ENCODE measurements at places on chromosomes 16 and 17. TPM values are rescaled to one million over a fixed set of nuclear protein-coding genes. Genes with fewer than 3 reads are reported as not detected.

DNA sequence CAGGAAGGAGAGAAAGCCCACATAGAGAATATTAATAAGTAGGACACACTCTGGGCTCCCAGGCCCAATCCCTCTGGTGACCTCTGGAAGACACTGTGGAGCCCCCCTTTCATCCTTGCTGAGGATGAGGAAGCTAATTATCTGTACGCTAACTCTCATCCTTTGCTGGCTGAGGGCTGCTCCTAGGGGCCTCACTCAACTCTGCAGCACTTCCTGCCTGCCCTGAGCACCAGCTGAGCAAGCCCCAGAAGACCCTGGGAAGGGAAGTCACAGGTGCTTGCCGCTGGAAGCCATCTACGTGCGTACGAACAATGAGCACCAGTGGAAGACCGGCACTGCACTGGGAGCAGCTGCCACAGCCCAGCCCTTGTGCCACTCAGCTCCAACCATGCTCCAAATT, 145.8 kb upstream of the CDH5 start:
- no peak for DNase-seq

- DNase-seq, result no peak
Measured at GRCh38 chr17:81310949-81311550, 15.9 kb upstream of the SLC38A10 start.

DNA sequence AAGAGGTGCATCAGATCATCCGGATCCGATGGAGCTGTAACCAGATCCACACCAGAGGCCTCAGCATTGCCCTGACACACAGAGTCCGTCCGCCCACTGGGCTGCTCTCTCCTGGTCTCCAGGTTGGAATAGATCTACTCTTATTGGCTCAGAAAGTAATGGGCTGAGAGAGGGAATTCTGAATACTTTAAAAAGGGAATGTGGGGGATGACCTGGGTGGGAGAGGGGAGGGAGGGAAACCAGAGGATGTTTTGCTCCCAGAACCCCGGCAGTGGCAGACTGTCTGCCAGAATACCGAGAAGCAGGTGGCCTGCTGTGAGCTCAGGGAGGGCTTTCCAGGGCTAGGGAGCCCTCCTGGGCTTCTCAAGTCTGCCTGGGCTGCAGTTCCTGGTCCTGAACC, 126.5 kb downstream of the ENGASE start:
- DNase-seq, result no peak

DNA sequence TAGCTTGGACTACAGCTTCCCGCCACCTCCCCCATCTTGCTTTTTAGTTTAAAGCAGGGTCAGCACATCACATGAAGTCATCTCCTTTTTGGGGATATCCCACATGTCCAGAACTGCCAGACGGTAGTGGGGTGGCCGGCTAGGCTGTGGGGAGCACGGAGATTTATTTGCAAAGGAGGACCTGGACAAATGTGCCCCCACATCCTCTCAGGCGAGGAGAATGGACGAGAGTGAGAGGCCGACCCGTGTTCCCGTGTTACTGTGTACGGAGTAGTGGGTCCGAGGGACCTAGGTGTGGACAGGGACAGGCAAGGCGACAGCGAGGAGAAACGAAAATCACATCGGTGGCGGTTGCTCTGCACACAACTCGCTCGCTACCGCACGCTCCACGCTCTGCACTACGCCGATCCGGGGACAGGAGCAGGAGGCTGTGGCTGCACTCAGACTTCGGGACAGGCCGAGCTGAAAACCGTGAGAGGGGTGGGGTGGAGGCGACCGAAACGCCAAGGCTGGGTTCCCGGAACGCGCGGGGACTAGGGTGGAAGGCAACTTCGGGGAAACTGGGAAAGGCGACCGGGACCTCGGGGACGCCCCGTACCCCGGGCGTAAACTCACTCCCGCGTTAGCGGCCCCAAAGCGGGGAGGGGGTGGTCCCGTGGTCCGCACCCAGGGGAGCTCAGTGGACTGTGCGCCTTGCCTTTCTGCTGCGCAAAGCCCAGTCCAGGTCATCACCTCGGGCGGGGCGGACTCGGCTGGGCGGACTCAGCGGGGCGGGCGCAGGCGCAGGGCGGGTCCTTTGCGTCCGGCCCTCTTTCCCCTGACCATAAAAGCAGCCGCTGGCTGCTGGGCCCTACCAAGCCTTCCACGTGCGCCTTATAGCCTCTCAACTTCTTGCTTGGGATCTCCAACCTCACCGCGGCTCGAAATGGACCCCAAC, at the start of gene MT1A:
MT1A (plus strand) TSS at position 853 of the 937 bp plus-strand sequence; CDS start at position 926, 73 bp downstream.
- no peak for DNase-seq

DNA sequence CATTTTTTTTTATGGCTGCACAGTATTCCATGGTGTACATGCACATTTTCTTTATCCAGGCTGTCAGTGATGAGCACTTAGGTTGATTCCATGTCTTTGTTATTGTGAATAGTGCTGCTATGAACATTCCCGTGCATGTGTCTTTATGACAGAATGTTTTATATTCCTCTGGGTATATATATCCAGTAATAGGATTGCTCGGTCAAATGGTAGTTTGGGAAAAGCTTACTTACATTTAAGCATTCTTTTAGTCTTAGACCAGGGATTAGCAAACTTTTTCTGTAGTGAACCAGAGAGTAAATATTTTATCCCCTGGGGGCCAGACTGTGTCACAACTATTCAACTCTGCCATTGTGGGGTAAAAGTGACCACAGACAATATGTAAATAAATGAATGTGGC, 40.2 kb downstream of the MED13 start:
- no peak for DNase-seq

- DNase-seq, result no peak
Measured at GRCh38 chr16:81251871-81252270, 13.4 kb downstream of the BCO1 start.

GRCh38 chr16:46787909-46788308, 39.8 kb upstream of the MYLK3 start:
- DNase-seq, result no peak

- DNase-seq, result no peak
Measured at GRCh38 chr16:74865922-74866598, 91.4 kb upstream of the FA2H start.

DNA sequence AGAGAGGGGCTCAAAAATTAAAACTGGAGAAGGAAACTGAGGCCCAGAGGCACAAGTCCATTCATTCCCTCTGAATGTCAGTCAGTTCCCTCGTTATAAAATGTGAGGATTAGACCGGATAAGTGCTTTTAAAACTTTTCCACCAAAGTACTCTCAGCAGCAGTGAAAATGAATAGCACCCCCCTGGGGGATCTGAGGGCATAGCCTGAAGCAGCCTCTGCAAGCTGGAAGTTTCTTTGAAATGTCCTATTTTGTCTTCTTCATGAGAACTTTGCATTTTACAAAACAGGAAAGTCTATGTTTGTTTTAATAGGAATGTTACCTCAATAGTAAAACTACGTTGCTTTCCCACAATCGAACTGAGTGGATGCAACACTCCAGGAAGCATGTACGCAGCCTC, 273.0 kb downstream of the CEP112 start:
- DNase-seq, result no peak

The HOXB6 gene
- polyA plus RNA-seq, result 0.80 TPM

The CFAP97D1 gene
- 0.05 TPM for polyA plus RNA-seq

The KRTAP4-6 gene
- not detected for polyA plus RNA-seq

The ITGB3 gene
- 12.3 TPM for polyA plus RNA-seq

The PTX4 gene
- 0.53 TPM for polyA plus RNA-seq

All from forelimb muscle (tissue), 1 donor.